Heart right ventricle (tissue), 16 donors: ENCODE measurements at places on chromosomes 12 and 14. TPM values are rescaled to one million over a fixed set of nuclear protein-coding genes. Genes with fewer than 3 reads are reported as not detected.

The AICDA gene
- not detected for total RNA-seq

The ASB2 gene
- 85.7 TPM for total RNA-seq

The RFLNA gene
- total RNA-seq: 0.13 TPM

The INHBE gene
- 1.1 TPM for total RNA-seq

The OR4E2 gene
- not detected for total RNA-seq

The GDF11 gene
- 12.0 TPM for total RNA-seq

The STAC3 gene
- 1.2 TPM for total RNA-seq
